Activated CD4-positive, alpha-beta T cell treated with anti-CD3 and anti-CD28 coated beads, Interleukin-2, amount 50 U/mL, for 48 hours (primary cell): ENCODE measurements at places on chromosomes 7 and 10.

- DNase-seq: peak; percentile 91
Observed at GRCh38 chr7:128425850-128426249, 16.1 kb upstream of the IMPDH1 start.

DNA sequence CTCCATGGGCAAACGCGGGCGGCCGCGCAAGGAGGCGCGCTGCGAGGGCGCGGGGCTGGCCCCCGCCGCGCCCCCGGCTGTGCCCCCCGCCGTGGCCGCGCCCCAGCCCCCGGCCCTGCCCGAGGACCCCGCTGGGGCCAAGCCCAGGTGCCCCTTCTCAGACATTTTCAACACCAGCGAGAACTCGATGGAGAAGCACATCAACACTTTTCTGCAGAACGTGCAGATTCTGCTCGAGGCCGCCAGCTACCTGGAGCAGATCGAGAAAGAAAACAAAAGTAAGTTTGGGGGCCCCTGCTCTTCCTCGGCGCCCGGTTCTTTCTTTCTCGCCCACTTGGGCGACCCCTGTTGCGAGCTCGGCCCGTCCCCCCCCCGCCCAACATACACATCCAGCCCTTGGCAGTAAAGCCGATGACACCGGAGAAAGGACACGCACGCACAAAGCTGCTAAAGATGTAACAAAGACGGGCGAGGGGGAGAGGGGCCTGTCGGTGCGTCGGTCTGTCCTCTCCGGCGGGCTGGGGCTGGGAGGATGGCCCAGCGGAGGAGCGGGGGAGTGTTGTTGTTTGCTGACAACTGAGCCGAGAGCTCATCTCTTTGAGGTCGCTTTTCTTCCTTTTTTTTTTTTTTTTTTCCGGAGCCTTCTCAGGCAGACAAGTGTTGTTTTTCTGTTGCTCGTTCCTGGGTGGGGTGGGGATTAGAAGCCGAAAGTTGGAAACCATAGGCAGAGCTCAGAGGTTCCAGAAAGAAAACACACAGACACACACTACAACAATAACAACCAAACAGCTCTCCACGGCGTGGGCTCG, 604 bp downstream of the MXI1 start:
- peak; percentile 58 for DNase-seq

DNA sequence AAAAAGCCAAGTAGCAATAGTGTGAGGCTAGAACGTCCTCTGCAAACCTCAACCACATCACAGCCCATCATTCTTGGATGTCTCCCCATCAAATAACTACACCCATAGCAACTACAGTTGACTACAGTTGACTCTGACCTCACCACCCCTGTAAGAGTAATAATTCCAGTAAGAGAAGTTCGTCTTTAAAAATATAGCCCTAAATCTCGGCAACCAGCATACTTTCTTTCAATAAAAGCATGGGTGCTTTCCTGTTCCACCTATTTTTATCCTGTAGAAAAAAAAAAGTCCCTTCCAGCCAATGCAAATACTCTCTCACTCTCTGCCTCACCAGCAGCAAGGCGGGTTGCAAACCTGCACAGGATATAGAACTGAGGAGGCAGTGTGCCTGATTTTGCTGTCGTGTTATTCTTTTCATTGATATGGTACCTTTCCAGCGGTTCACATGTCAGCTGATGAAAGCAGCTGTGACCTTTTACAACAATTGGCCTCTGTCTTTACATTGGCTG, 187.5 kb upstream of the NFE2L3 start:
- no peak for DNase-seq

- DNase-seq: peak; percentile 54
Observed at GRCh38 chr7:24980534-24981170, 674 bp upstream of the OSBPL3 start.

GRCh38 chr7:73663033-73663432, 4.6 kb upstream of the VPS37D start:
- no peak for DNase-seq

DNA sequence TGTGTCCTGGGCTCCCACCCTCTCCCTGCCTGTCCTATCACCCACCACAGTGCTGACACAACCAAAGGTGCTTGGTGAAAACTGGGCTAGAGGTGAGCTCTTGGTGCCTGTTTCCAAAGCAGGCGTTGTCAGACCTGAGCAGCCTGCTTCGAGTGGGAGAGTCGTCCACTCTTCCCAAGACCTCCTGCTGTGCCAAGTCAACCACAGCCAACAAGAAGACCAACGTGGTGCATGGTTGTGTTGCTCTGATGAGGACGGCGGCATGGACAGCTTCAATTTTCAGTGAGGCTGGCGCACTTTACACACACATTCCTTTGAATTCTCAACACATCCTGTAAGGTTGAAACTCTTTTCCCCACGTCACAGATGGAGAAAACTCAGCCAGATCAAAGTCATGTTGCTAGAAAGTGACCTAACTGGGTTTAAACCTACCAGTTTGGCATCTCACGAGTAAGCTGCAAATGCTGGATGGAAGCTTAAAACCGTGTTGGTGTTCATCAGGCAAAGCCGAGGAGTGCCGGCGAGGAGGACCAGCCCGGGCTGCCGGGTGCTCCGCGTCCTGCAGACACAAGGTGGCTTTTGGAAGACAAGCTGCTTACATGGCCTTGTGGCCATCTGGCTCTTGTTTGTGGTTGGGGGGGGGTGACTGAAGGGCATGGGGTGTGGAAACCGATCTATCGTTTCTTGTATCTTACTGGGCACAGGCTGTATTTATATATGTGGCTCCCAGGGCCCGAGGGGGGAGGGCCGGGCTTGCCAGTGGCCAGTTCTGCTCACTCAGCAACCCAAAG, 39.3 kb downstream of the INSIG1 start:
- DNase-seq: no peak

- no peak for DNase-seq
Observed at GRCh38 chr7:45080958-45081669, 7.7 kb downstream of the NACAD start.

DNA sequence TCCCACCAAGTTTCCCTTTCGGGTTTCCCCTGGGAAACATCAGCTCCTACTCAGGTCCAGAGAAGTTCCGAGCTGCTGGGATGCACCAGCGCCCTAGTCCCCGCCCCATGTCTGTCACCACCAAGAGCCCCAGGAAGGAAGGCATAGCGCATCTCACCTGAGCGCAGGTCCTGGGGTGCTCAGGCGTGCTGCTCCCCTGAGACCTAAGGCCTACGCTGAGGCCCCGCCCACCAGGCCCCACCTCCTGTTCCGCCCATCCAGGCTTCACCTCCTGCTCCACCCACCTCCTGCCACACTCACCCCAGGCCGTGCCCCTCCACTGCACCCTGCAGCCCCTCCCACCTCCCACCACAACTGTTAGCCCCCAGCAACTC, 1.2 kb upstream of the TFR2 start:
- DNase-seq: peak; percentile 54

DNA sequence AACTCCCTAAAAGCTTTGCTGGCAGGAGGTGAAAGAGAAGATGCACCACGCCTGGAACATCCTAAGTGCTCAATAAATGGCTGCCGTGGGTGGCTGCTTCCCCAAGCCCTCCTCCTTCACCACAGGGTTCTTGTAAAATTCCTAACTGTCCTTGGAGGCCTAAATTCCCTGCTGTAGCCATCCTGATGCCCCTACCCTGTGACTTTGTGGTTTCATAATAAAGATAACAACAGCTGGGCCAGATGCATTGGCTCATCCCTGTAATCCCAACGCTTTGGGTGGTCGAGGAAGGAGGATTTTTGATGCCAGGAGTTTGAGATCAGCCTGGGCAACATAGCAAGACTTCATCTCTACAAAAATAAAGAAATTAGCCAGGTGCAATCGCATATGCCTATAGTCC, 341.8 kb downstream of the ANKRD30A start:
- no peak for DNase-seq

- no peak for DNase-seq
Observed at GRCh38 chr7:140773104-140773503, 76.6 kb downstream of the NDUFB2 start.

GRCh38 chr10:27822301-27822700, 76.7 kb upstream of the MKX start:
- no peak for DNase-seq

DNA sequence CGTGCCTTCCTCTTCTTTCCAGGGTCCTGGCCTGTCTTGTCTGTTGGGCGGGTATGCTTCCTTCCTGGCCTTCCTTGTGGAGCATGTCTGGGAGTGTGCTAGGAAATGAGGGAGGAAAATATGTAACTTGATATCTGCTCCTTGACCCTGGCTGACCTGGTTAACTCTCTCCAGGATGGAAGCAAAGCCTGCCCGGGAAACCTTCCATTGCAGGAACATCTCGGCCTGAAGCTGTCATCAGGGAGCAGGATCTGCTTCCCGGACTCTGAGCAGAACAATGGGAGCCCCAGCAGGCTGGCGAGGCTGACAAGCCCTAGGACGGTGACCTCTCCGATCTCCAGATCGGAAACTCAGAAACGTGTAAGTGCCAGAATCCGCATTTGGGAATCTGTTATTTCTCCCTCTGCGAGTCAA, 340.3 kb downstream of the FRMD4A start:
- DNase-seq: no peak

DNA sequence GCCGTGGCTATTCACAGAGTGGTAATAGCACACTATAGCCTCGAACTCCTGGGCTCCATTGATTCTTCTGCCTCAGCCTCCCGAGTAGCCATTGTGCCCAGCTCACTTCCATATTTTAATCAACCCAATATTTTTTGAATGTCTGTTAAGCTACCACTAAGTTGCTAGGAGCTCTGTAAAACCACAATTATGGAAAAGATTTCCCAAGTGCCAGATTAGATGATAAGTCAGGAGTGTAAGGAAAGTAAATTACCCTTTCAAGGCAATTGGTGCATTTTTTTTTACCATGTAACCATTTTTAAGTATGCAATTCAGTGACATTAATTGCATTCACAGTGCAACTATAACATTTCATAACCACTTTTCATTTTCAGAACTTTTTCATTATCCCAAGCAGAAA, 87.5 kb upstream of the GATAD1 start:
- no peak for DNase-seq

- no peak for DNase-seq
Observed at GRCh38 chr7:35714407-35714806, 19.5 kb upstream of the HERPUD2 start.

DNA sequence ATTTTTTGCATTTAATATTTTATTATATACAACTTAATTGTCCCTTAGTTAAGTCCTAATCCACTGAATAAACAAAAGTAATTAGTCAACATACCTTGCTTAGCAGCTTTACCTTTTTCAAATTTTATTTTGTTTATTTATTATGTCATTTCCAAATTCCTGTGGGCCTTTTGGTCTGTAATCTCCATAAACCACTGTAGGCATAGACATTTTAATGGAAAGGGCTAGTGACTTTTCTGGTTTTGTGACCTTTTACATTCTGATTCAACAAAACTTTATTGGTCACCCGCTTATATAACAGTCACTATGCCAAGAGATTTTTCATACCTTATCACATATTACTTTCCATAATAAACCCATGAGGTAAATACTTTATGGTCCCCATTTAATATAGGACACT, 181.3 kb upstream of the PRPS1L1 start:
- no peak for DNase-seq

DNA sequence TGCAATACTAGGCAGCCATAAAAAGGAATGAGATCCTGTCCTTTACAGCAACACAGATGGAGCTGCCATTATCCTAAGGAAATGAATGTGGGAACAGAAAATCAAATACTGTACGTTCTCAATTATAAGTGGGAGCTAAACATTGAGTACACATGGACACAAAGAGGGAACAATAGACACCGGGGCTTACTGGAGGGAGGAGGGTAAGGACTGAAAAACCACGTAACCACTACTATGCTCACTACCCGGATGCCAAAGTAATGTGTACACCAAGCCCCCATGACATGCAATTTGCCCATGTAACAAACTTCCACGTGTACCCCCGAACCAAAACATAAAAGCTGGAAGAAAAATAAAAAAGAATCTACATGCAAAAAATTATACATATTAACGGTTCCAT, 587.0 kb downstream of the PARD3 start:
- DNase-seq: no peak

- no peak for DNase-seq
Observed at GRCh38 chr7:83347945-83348444, 185.3 kb upstream of the PCLO start.

GRCh38 chr7:128827971-128828711, 2.1 kb upstream of the FLNC start:
- no peak for DNase-seq

DNA sequence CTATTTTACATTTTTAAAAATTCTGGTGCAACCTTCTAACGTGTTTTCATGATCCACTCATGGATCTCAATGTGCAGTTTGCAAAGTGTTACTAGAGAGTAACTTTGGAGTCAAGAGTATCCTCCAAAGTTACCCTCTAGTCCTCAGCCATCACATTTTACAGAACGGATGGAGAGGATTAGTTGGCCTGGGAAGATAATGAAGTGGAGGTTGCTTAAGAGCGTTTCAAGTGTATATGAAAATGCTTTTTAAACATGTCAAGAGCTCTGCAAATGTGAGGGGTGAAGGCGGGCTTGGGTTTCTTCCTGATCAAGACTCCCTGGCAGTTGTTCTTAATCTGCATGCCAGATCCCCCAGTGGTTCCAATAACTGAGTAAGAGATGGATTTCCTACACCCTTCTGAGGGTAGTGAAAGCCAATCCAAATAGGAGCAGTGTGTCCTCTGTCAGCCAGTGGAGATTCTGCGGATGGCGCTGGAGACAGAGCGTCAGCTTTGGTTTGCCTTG, 299.4 kb upstream of the NPVF start:
- no peak for DNase-seq

GRCh38 chr7:115086146-115086841, 164.4 kb downstream of the MDFIC start:
- DNase-seq: no peak

DNA sequence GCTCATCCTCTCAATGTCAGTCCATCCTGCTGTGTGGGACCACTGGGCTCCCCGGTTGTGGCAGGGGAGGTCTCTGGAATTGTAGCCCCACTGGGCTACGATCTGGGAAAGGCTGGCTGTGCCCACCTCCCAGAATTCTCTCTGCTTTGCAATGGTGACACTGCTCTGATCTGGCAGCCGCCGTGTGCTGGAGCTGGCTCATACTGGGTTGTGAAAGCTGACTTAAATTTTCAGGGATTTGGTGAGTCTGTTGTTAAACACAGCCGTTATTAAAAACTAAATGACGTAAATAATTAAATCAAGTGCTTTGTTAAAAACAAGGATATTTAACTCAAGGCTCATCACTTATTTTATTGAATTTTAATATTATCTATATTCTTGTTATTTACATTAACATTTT, 160.0 kb downstream of the TAX1BP1 start:
- DNase-seq: no peak

GRCh38 chr10:24894728-24895127, 57.7 kb downstream of the PRTFDC1 start:
- peak; percentile 27 for DNase-seq
